ENCODE measurements at places on chromosomes 16 and 17.

GRCh38 chr17:7330638-7331015, 1.5 kb upstream of the NEURL4 start:
- DNase-seq: no peak

DNA sequence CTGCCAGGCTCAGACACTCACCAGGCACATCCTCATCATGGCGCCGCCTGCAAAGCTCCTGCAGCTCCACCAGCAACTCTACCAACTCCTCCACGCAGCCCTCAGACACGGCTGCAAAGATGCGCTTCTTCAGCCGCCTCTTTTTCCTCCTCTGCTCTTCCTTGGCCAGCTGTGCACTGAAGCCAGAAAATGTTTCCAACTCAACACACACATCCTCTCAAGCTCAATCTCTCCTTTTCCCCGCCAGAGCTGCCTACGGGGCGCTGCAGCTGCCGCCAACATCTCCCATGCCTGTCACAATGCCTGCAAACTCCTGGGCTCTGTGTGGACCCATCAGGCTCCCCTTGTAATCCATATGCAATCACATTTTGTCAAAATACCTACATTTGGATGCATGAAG, 14.2 kb downstream of the TRPV3 start:
- no peak for DNase-seq

DNA sequence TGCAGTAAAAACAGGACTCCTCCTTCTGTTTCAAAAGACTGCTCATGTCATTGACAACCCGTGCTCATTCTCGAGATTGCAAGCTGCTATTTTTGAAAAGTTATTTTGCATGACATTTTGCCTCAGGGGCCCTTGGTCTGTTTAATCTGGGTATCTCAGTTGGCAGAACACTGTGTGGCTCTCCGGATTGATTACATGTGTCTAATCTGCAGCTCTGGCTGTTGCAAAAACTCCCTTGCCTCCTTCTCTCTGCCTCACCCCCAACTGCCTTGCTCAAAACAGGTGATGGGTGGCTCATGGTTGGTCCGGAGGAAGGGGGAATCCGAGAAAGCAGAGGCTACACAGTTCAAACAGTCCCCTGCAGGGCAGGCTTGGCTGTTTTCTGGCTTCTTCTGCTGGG, 25.3 kb downstream of the GINS3 start:
- DNase-seq: no peak

GRCh38 chr16:78364556-78364880, 265.1 kb downstream of the WWOX start:
- DNase-seq: no peak

- DNase-seq: peak; percentile 47
Measured at GRCh38 chr17:63998050-63998720, at the start of gene PRR29. Gene PRR29, plus strand, starts transcription at chr17:63998351. Its CDS starts 14 bp downstream, at chr17:63998365.

DNA sequence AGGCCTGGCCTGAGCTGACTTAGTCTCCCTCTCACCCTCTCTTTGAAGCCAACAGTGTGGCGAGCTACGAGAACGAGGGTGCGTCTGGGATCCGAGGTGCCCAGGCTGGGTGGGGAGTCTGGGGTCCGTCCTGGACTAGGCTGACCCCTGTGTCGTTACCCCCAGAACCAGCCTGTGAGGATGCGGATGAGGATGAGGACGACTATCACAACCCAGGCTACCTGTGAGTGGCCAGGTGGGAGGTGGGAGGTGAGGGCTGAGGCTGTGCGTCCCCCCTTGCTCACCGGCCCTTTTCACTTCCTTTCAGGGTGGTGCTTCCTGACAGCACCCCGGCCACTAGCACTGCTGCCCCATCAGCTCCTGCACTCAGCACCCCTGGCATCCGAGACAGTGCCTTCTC, 1.6 kb downstream of the LAT start:
- DNase-seq: no peak

DNA sequence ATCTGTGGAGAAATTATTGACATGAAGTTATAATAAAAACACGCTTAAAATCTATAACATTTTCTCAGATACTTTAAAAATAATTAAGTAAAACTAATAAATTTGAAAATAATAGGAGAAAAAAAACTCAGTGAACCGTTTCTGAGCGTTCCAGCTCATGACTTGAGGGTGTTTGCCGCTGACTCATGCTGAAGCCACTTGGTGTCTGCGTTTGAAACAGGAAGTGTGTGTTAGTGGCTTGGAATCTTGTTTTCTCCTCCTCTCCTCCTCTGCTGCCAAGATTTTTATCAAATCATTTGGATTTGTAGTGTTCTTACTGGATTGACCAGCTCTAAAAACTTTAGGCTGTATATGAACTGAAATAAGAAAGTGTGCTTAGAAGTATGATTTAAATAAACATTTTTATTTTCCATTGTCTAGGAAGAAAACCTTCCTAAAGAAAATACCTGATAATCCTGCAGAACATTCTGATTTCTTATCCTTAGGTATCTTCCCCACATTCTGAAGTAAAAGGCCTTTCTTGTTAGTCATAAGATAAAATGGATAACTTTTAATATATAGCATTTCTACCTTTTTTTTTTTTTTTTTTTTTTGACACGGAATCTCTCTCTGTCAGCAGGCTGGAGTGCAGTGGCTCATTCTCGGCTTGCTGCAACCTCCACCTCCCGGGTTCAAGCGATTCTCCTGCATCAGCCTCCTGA, 30.8 kb downstream of the USP10 start:
- DNase-seq: no peak

DNA sequence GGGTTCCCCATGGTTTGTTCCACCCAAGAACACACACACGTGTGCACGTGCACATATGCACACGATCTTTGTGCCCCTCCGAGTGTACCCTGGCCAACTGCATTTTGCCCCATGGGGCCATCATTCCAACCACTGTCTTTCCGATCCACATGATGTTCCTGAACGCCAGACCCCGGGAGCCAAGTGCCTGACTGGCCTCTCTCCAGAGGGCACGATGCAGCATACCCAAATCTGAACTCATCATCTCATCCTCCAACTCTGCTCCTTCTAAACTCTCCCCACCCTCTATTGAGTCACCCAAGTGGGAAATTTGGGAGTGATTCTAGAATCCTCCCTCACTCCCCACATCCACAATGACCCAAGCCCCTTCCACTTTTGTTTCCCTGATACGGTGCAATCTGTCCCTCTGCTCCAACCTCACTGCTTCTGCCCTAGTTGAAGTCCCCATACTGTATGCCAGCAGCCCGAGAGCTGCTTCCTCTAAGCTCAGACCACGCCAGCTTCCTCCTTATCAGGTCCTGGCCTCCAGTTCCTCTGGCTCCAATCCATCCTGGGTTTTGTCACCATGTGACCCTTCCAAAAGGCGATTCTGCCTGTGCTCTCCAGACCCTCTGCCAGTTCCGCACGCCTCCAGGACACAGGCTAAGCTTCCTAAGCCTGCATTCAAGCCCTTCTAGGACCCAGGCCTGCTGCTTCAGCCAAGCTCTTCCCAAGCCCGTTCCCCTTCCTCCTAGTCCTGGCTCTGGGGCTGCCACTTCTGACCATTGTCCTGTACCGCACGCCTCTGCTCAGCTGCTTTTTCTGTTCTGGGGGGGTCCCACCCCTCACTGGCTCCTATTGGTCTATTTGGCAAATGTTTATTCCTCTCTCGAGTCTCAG, 10.1 kb upstream of the TMEM208 start:
- DNase-seq: no peak

GRCh38 chr16:22770866-22771265, 43.1 kb upstream of the HS3ST2 start:
- no peak for DNase-seq

GRCh38 chr16:75317532-75317931, 66.1 kb upstream of the BCAR1 start:
- DNase-seq: no peak

DNA sequence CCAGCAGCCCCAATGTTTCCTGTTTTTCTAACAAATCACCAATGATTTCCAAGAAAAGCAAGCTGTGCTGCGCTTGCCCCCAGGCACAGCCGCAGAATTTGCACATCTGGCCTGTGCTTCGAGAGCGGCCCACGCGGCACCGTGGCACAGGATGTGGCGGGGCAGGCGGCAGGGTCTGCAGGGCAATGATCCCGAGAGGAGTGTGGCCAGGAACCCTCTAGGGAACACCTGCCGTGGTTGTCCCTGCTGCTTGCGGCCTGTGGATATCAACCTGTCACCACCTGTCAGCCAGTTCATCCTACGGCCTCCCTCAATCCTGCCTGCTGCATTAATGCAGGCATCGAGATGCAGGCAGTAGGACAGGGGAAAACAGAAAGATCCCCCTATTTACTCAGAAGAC, 24.0 kb downstream of the PIK3R5 start:
- DNase-seq: no peak

DNA sequence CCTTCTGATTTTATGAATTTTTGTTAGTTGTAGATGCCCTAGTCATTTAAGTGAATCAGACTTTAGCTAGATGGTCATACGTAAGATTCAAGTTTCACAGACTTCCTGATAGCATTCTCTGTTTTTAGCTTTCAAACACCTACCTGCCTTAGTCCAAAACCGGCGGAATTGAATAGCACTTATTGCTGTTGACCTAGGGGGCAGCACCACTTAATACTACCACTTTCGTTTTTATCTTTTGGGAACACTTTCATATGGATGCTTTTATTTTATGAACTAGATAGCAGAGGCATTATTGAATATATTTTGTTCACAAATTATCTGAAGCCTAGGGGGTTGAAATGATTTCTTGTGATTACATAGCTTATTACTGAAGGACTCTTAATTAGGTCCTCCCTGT, 31.5 kb downstream of the TADA2A start:
- DNase-seq: no peak

GRCh38 chr16:86498155-86498670, 12.1 kb upstream of the FOXF1 start:
- DNase-seq: no peak

DNA sequence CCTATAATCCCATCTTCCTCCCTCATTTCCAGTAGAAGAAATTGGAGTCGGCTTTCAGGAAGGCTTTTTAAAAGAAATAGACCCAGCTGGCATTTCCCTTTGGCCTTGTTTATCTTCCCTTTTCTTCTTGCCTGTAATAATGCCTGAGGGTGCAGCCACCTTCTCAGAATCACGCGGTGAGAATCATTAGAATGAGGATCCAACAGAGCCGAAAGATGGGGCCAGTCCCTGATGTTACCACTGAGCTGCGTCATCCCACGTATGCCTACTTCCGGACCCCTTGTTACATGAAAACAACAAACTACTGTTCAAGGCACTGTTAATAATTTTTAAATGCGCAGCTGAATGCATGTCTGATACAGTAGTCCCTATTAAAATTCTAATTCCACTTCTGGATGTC, 24.1 kb downstream of the SDR42E1 start:
- no peak for DNase-seq

All from stimulated activated CD8-positive, alpha-beta memory T cell treated with anti-CD3 and anti-CD28 coated beads, Interleukin-7, amount 100 ng/mL, for 1 hour (primary cell).